LHCN-M2 (cell line): ENCODE measurements at places on chromosomes 12 and 14. TPM values are rescaled to one million over a fixed set of nuclear protein-coding genes. Genes with fewer than 3 reads are reported as not detected.
A peak's percentile ranks its signal among the peaks of the same experiment; 100 is the strongest.

GRCh38 chr12:754851-755562 lies 2.6 kb downstream of the WNK1 start:
- peak; percentile 80 for DNase-seq

GRCh38 chr12:112539221-112539620 lies 120.5 kb downstream of the PTPN11 start:
- peak; percentile 22 for DNase-seq

GRCh38 chr12:55659486-55660385 lies 23.0 kb downstream of the OR10P1 start:
- DNase-seq = peak; percentile 53

DNA sequence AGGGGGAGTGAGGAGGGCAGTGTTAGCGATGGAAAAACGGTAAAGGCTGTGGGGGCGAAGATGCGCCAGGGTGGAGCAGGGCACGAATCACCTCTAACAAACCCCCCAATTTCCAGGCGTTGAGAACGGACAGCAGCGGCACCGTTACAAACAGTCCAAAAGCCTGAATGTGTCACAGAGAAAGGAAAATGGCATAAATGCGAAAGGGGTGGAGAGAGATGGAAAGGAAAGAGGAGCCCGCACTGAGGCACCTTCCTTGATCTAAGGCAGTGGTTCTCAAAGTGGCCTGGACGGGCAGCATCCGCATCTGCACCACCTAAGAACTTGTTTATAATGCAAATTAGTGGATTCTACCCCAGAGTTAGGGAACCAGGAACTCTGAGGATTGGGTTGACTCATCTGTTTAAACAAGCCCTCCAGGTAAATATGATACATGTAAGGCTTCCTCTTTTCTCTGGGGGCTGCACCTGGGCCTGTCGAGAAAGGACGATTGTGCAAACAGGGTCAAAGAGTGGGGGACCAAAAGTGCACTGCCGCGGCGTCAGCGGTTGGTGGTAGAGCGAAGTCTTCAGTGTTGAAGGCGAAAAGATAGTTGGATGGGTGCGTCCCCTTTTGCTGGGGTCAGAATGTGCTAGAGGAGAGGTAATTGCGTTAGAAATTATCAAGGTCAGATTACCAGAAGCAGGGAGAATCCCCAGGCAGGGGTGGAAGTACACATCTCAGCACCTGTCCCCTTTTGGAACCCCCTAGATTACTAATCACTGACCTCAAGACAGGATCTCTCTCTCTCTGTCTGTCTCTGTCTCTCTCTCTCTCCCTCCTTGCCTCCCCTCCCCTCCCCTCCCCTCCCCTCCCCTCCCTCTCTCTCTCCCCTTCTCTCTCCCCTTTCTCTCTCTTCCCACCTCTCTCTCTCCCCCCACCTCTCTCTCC lies 1.3 kb upstream of the KCNH5 start:
- DNase-seq = no peak

DNA sequence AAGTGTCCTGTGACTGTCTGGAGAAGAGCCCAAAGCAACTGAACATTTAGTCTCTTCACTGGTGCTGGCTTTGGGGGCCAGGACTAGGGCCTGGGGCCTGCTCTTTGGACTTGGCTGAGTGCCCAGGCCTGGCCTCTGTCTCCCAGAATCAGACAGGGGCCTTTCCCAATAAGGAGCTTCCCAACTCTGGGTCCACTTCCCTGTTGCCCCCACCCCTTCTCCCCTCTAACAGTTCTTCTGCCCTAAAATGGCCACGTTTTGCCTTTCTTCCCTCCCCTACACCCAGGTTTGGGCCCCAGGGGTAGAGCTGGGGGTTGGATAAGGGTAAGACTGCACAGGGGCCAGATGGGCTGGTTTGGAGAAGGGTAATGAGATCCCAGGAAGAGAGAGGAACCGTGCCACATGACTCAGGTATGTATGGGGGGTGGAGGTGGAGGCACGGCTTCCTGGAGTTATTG lies 10.0 kb upstream of the ITGA5 start:
- no peak for DNase-seq

DNA sequence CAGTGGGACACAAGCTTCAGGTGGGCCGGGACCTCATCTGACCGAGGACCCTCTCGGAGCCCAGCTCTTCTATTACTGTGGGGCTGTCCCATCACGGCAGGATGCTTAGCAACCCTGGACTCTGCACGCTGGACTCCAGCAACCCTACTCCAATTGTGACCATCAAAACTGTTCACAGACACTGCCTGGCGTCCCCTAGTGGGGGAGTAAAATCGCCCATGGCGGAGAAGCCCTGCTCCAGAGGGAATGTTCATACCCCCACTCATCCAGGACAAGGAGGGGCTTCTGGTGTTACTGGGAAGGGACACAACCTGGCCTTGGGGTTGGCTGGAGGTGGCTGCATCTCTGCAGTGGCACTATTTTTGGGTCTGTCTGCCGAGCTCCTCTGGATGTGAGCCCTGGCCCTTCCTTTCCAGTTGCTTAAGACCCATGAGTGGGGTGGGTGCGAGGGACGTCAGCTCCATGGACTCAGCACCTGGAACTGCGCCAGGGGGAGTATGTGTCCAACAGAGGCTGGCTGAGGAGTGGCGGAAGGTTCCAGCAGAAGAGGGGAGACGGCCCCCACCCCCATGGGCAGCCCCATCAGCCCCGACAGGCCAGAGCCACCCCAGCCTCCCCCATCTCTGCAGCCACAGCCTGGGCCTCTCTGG lies 103.8 kb downstream of the RFLNA start:
- DNase-seq = no peak

- DNase-seq = no peak
Observed at GRCh38 chr14:76834241-76834661, 8.0 kb downstream of the LRRC74A start.

- no peak for DNase-seq
Observed at GRCh38 chr14:59570122-59570521, 6.5 kb downstream of the CCDC175 start.

DNA sequence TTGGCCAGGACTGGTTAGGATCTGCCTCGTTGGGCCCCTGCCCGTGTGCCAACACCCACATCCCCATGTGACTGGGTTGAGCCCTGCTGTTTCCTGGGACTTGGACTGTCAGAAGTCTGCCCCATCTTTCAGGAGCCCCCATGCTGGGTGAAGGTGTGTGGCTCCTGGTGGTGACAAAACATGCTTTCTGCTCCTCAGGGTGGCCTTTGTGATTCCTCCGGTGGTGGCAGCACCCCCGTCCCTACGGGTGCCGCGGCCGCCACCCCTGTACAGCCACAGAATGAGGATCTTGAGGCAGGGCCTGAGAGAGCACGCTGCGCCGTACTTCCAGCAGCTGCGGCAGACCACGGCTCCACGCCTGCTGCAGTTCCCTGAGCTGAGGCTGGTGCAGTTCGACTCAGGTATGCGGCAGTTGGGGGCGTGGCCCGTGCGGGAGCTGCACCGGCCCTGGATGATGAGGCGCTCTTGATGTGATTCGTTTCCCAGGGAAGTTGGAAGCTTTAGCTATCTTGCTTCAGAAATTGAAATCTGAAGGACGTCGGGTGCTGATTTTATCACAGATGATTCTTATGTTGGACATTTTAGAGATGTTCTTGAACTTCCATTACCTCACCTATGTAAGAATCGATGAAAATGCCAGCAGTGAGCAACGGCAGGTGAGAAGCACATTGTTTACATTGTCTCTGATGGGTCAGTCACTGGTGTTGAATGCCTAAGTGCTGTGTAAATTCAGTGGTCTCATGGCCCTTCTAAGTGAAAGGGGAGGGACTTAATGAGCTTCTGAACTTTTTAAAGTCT lies 80.0 kb downstream of the EP400 start:
- no peak for DNase-seq

The PLEKHG7 gene
- total RNA-seq = not detected in 2 replicates

The B4GALNT1 gene
- 2.8 and 4.9 TPM in 2 replicates for total RNA-seq

The VASH1 gene
- total RNA-seq = 0.90 and 1.8 TPM in 2 replicates

The NANOG gene
- total RNA-seq = not detected in 2 replicates

The SAMD4A gene
- 9.2 and 12.3 TPM in 2 replicates for total RNA-seq

The THTPA gene
- total RNA-seq = 17.4 and 25.6 TPM in 2 replicates

The POTEG gene
- not detected in 2 replicates for total RNA-seq

The POTEM gene
- not detected in 2 replicates for total RNA-seq
